ENCODE measurements at places on chromosomes 12 and 14.

DNA sequence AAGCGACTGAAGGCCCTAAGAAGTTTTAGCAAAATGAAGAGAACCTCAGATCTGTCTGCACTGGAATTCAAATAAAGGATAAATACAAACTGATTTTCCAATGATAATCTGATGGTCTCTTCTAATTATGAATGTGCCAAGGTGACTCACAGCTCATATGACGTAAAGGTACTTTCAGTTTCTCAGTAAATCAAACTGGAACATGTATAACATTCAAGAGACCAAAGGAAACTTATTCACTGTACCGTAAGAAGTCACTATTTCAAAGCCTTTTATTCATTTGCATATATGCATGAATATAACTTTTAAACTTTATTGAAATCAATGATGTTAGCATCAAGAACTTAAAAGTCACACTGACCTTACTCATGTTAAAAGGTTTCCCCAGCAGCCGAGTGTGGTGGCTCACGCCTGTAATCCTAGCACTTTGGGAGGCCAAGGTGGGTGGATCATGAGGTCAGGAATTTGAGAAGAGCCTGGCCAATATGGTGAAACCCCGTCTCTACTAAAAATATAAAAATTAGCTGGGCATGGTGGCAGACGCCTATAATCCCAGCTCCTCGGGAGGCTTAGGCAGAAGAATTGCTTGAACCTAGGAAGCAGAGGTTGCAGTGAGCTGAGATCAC lies 52.2 kb downstream of the ATXN2 start:
- no peak for DNase-seq

DNA sequence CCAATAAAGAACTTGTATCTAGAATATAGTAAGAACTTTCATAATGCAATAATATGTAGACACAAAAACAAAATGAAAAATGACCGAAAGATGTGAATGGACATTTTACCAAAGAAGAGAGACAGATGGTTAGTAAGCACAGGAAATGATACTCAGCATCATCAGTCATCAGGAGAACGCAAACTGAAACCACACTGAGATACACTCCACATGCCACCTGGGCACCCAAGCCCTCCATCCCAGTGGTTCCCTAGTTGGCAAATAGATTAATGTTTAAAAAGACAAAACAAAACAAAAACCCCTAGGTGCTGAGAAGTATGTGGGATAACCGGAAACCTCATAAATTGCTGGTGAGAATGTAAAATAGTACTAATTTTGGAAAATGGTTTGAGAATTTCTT lies 26.8 kb upstream of the VPS33A start:
- no peak for DNase-seq

GRCh38 chr12:65695113-65695865 lies 129.0 kb upstream of the HMGA2 start:
- DNase-seq: peak; percentile 97

DNA sequence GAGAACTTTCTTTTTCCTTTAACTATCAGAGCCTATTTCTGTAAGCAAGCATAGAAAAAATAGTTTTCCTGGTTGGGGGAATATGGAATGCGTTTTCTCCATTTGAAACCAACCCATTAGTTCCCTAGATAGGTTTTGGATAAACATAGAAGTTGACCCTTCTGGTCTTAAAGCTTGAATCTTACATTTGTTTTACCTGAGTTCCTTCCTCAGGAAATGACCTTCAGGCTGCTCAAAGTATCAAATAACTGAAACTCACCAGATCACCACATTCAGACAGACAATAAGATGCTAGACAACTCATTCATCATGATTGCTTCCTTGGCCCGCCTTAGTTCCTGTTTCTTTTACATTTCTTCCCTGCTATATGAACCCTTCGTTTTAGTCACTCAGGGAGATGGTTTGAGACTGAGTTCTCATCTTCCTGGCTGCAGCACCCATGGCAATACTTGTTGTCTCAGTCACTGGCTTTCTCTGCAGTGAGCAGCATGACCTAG lies 52.2 kb downstream of the LRP6 start:
- peak; percentile 38 for DNase-seq

GRCh38 chr14:73943083-73943482 lies 6.8 kb downstream of the FAM161B start:
- DNase-seq: peak; percentile 9

GRCh38 chr14:101253948-101254347 lies 307.3 kb upstream of the DIO3 start:
- no peak for DNase-seq

All from non-pigmented ciliary epithelial cell (primary cell).